ENCODE measurements at places on chromosomes 6 and 20.

- DNase-seq: no peak
Measured at GRCh38 chr20:58072695-58073671, 155.5 kb downstream of the ANKRD60 start.

DNA sequence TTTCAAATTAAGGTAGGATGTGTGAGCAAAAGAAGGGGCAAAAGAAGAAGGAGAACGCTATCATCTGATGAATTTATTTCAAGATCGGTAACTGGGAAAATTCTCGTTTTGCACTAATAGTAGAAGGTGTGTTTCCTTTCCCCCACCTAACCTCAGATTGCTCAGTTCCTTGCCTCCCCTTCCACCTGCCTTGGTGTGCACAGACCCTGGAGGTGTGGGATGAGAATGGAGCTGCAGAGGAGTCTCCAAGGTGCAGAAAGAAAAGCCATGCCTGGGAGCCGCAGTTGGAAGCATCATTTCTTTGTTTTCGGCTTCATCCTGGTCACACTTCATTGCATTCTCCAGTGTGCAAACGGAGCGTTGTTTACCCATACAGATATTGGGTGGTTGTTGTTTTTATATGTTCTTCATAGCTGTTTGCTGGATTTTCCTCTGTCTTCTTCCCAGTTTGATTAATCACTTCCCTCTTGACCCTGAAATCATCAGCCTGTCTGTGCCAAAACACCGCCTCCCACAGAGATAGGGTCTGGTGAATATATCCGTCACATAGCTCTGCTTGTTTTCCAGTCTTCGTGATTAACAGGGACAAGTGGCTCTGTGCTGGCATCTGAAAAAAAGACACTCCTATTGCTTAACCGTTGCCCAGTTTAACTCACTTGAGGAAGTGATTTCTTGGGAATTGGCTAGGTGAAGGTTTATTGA lies 40.2 kb upstream of the NEDD9 start:
- no peak for DNase-seq

GRCh38 chr6:170045981-170046667 lies 244.8 kb downstream of the DLL1 start:
- no peak for DNase-seq

DNA sequence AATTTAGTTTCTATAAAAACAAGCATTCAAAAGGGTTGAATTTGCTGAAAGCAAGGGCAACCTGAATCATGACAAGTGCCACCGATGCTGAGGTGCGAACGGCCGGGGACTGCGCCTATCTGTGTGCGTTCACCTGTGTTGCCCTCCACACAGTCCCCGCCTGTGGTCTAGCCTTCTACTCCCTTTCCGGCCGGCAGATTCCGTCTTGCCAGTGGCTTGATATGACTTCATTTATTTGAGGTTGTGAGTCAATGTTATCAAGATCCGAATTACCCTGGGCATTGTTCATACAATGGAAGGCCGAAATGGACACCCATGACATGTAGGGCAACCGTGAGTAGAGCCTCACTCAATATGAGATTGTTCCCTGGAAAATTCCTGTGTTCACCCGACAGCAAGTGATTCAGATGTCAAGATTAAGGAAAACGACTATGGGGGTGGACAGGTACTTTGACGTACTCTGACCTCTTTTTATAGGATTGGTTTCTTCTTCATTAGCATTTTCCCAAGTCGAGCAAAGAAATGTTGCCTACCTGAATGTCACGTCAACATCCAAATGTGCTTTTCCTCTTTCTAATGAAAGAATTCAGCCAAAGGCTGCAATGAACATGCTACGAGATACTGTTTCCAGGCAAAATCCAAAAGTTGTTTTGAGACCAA lies 41.1 kb upstream of the NEDD9 start:
- DNase-seq: no peak

- no peak for DNase-seq
Measured at GRCh38 chr20:35121186-35121585, 25.9 kb downstream of the EDEM2 start.

GRCh38 chr6:53979468-53980067 lies 131.7 kb upstream of the MLIP start:
- peak; percentile 50 for DNase-seq

DNA sequence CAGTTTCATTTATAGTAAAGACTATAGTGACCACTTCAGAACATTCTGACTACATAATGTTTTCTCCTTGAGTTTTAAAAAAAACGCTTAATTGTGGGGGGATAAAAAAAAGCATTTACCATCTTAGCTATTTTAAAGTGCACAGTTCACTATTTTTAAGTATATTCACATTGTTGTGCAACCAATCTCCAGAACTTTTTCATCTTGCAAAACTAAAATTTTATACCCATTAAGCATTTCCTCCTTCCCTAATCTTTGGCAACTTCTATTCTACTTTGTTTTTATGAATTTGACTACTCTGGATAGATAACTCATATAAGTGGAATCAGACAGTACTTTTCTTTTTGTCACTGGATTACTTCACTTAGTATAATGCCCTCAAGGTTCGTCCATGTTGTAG lies 62.3 kb downstream of the FKBP5 start:
- DNase-seq: no peak

GRCh38 chr6:33192105-33192646 lies at the start of gene COL11A2:
COL11A2 (minus strand) TSS chr6:33192467; CDS start chr6:33192240, 227 bp downstream.
- DNase-seq: no peak

DNA sequence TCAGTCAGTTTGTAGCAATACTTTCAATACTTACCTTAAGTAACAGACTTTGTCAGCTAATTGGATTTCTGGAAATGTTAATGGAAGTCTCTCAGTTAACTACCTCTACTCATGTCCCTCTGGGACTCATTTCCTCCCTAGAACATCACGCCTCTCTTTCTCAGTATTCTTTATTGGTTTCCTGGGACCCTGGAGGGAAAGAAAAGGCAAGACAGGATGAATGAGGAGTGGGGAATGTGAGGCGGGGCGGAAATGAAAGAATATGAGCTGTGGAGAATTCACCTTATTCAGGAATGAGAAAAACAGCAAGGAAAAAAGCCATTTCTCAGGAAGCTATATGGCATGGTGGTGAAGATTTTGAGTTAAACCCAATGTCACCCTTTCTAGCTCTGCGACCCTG lies 62.7 kb downstream of the ANKS1A start:
- DNase-seq: no peak

GRCh38 chr20:45621593-45621992 lies 7.9 kb upstream of the WFDC10A start:
- DNase-seq: no peak

DNA sequence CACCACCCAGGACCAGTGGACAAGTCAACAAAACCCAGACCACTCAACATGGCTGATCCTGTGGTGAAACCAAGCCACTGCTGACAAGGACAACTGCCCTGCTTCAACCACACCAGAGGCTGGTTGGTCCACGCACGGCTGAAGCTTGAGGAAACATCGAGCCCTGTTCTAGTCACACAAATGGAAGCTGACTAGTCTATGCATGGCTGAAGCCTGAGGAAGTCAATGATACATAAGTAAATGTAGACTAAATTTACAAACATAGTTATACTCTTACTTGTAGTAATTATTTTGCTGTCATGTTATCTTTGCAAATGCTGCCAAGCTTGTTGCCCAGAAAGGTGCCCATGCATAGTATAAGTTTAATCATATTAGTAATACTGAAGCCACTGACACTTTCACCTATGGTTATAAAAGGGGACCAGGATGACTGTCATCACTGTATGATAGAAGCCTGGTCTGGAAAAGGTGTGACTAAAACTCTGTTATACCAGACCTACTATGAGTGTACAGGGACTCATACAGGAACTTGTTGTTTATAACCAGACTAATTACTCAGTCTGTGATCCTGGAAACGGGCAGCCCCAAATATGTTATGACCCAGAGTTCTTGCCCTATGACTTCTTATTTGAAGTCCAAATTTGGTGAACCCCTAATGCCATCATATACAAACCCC lies 5.6 kb downstream of the IL22RA2 start:
- DNase-seq: no peak

DNA sequence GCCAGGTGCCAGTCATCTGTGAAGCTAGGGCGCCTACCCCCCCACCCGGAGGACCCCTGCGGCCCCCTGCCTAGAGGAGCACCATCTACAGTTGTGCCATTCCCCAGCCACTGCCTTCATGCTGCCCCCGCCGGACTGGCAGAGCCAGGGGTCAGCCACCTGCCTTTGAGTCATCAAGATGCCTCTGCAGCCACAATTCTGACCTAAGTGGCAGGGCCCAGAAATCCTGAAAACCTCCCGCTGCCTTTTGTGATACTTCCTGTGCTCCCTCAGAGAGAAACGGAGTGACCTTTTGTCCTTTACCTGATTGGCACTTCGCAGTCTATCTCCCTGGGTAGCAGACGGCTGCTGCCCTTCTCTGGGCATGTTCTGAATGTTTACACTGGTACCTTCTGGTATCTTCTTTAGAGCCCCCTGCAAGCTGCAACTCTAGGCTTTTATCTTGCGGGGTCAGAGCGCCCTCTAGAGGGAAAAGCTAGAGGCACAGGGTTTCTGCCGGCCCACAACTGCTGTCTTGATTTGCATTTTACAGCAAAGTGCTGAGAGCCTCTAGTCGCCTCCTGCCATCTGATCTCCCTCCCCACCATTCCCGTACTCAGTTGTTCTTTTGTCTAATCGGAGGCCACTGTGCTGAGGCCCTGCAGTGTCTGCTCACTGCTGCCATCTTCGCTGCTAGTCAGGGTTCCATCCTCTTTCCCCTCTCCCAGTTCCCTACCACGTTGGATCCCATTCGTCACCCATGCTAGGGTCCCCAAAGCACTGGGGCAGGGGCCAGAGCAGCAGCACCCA lies 26.9 kb downstream of the SPATA2 start:
- peak; percentile 89 for DNase-seq

DNA sequence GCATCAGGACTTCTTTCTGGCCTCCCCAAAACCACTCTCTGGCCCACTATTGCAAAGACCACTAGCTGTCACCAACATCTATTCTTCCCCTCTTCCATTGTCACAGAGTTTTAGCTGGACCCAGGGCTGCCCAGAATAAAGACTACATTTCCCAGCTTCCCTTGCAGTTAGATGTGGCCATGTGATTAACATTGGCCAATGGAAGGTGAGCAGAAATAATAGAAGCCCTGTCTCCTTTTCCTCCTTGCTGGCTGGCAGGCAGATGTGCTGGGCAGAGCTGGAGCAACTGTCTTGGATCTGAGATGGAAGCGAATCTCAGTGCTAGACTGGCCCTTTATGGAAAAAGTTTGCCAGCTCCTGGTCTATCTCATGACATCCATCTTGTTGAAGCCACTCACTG lies 97.0 kb downstream of the KCNB1 start:
- peak; percentile 51 for DNase-seq

- no peak for DNase-seq
Measured at GRCh38 chr20:15026759-15027158, 689.3 kb upstream of the FLRT3 start.

DNA sequence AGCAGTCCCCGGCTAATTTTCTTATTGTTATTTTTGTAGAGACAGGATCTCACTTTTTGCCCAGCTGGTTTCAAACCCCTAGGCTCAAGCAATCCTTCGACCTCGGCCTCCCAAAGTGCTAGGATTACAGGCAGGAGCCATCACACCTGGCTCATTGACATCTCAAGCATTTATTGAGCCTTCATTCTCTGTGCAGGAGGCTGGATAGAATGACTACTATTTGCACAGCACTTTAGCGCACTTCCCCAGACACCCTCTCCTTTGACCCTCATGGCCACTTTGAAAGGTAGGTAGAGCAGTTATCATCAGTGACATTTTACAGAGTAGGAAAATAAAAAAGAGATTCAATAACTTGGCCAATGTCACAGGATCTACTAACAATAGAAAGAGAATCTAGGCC lies 124.0 kb upstream of the STXBP5 start:
- no peak for DNase-seq

All from COLO829 (cell line).